ENCODE measurements at places on chromosomes 2 and 18.

DNA sequence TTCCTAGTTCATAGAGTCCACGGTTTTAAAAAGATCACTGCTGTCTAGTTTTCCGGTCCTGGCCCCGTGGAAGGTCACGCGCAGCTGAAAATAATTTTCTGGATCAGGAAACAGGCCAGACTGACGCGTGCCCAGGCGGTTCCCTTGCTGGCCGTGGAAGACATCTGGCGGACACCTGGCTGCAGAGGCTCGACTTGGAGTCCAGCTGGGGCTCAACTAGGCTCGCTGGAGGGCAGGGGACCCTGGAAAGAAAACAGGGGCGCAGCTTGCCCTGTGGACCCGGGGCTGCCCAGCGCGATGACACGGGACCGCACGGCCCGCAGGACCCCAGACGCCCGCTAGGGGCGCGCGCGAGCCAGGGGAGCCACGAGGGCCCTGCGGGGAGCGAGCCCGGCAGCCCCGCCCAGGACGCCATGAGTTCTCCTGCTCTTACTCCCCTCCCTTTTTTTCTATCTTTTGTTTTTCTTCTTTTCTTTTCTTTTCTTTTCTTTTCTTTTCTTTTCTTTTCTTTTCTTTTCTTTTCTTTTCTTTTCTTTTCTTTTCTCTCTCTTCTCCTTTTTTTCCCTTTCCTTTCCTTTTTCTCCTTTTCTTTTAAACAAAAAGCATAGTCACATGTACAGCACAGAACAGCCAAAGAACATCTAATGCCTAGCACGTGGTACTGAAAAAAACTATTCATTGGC is 43.2 kb upstream of the UBE2F start:
- DNase-seq = peak; percentile 79

GRCh38 chr18:72811047-72811446 is 56.7 kb downstream of the NETO1 start:
- no peak for DNase-seq

DNA sequence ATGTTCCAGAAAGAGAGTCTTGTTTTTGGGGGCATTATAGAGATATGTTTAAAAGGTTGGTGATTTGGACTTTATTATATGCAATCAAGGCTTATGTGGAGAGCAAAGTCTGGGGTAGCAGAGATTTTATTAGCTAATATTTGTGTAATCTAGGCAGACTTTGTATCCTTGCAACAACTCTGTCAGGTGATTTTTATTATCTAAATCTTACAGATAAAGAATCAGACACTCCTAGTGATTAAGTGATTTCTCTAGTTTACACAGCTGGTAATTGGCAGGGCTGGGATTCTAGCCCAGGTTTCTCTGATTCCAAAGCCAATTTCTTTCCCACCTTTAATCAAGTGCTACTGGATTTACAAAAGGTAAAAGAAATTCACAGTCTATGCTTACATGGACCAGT is 33.3 kb upstream of the NCK2 start:
- no peak for DNase-seq

GRCh38 chr2:102796337-102796736 is 34.5 kb downstream of the TMEM182 start:
- no peak for DNase-seq

DNA sequence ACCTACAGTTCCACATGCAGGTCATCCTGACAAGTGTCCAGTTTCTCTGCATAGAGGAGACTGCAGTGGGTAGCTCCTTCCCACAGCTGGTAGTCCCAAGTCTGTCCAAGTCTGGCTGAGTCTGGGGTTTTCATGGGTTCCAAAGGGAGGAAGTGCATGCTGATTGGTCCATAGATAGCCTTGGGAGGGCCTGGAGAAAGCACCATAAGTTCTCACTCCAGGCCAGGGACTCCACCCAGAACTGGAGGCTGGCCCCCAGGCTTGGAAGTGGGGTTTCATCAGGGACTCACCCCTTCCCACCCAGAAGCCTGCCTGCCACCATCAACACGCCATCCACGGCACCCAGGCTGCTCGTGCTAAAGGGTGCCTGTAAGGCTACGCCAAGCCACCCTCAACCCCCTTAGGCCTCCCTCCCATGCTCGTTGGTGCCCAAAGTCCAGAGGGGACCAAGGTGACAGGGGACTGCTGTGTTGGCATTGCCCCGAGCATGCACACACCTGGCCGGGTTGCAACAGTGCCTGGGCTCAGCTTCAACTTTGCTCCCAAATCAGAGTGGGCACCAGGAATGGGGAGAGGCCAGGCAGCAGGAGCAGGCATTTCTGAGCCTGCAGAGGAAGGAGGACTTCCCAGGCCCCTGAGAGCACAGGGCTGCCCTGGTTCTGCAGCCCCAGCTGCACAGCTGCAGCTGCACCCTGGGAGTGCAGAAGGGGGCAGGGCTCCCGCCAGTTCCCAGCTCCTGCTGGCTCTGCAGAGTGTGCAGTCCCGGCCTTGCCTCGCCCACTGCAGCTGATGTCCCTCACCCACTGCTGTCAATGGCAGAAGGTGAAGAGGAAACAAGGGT is 116.5 kb upstream of the MAP2 start:
- DNase-seq = no peak

DNA sequence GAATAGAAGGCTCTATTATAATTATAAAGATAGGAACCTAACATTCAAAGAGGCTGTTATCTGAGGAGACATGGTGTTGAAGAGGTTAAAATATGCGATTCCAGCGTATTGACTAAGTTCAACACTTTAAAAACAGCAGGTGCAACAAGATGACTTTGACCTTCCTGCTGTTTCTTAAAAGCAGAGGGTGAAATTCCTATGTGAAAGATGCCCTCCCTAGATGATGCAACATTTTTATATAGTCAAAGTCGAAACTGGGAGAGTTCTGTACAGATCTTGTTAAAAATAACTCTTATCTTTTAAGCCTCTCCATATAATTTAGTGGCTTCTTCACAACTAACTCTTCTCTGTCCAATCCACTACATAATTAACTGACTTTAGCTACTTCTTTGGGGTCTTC is 4.4 kb upstream of the ACKR3 start:
- DNase-seq = no peak

DNA sequence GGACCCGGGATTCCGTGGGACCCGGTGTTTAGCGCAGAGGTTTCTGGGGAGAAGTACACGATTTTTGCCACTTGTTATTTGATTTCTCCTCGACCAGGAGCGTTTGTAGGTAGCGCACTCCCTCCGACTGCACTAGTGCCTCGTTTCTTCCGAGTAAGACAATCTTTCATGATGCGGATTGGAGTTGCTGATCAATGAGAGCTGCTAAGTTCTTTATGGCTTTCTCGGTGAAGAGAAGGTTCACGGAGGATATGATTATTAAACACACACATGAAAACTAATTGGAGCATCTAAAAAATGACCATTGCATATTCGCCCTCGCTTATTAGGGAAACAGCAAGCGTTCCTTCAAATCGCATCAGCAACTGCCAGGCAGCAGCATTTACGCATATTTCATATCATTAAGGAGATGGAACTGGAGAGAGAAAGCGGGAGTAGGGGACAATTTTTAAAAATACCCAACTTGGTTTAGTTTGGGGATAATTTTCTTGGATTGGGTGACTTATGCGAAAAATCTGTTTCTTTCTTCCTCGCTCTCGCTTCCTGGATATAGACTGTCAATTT is 616 bp downstream of the EML6 start:
- DNase-seq = peak; percentile 64

GRCh38 chr2:237147317-237147716 is 61.6 kb downstream of the COPS8 start:
- DNase-seq = no peak

DNA sequence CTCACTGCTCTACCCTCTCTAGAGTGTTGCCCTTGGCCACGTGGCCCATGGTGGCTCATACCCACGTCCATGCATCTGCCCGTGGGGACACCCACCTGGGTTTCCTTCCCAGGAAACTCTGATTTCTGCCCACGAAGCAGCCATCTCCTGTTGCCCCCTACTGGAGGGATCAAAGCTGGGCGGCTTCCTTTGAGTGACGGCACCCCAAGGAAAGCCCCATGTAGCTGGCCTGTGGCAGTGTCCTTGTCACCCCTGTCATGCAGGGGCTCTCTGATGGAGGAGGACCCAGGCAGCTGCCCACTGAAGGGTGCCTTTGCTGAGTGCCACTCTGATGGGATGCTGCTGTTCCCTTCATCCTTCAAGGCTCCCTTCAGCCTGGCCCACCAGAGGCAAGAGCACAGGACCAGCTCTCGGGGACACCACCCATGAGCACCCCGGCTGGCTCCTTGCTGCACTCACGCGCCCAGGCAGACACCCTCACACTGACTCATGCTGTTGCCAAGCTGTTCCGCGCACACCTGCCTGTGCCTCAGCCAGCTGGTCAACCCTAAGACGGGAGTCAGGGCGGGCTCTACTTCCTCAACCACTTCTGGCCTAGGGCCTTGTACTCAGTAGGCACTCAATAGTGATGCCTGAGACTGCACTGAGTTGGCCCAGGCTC is 101.1 kb downstream of the CTIF start:
- DNase-seq = peak; percentile 10

DNA sequence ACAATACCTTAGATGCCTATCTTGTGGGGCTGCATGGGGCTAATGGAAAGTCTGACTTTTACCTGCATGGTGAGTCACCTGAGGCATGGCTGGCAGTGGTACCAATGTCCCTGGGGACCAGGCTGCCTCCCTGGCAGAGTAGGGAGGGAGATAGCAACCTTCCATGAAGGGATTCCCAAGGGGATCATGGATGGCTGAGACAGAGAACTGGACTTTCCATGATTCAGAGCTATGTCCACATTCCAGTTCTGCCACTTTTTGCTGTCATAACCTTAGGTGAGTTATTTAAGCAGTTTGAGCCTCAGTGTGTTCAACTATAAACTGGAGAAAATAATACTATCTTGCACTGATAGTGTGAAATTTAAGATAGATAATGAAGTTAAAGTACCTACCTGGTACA is 178.6 kb downstream of the SETBP1 start:
- no peak for DNase-seq

DNA sequence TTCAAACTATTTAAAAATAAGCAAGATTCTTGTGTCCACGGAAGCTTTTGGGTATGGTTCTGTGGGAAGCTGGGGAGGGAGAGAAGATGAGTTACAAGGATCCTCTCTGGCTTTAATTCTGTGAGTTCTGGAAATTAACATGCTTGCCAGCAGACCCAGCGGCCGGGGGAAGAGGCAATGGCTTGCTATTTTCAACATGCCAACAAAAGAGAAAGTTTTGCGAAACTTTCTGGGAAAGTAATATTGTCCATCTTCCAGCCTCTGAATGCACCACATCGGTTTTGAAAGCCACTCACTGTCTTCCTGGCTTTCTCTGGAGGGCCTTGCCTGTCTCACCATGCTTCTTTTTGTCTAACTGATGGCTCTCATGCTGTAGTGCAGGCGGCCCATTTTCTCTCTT is 85.7 kb downstream of the EN1 start:
- no peak for DNase-seq

DNA sequence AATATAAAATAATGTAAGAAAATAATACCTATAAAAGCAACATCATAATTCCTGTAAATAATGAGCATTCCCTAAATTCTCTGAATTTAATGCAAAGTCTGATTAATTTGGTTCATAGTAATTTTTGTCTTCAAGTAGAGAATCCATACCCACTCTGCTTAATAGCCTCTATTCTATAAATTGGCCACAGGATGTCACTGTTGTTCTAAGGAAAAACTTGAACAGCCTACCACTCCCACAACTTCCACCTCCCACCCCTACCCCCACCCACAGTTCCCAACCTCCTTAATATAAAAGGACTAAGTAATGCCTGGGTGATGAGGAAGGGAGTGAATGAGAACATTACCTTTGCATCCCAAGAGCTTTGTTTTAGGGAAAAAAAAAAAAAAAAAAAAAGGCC is 27.2 kb upstream of the BBS5 start:
- DNase-seq = peak; percentile 85

GRCh38 chr2:186848873-186849578 is at the start of gene ZSWIM2:
ZSWIM2 (minus strand) TSS chr2:186849170; CDS start chr2:186849130, 40 bp downstream.
- DNase-seq = peak; percentile 83

GRCh38 chr2:69065735-69066336 is 52.9 kb downstream of the ANTXR1 start:
- DNase-seq = no peak

- DNase-seq = no peak
Measured at GRCh38 chr2:39780825-39781600, 2.0 kb upstream of the THUMPD2 start.

- no peak for DNase-seq
Measured at GRCh38 chr2:79292239-79292957, 132.8 kb upstream of the REG3A start.

GRCh38 chr2:101114815-101115214 is 36.4 kb downstream of the TBC1D8 start:
- peak; percentile 77 for DNase-seq

GRCh38 chr2:201971531-201972228 is 62.0 kb upstream of the FZD7 start:
- DNase-seq = no peak

DNA sequence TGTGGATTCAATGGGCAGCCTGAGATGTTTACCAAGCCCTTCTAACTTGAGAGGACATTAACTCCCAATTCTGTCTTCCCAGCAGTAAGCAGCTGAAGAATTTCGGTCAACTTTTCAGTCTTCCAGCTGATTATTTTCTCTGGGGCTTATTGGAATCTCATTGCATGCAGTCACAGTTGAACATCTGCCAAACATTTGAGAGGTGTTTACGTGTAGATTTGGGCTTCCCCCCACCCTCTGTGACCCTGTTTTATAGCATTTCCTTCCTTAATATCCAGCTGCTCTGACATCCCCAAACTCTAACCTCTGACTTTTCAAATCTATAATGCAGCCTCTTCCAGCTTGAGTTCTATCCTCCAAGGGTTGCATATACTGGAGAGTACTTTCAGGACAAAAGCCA is 16.5 kb upstream of the VIT start:
- peak; percentile 31 for DNase-seq

DNA sequence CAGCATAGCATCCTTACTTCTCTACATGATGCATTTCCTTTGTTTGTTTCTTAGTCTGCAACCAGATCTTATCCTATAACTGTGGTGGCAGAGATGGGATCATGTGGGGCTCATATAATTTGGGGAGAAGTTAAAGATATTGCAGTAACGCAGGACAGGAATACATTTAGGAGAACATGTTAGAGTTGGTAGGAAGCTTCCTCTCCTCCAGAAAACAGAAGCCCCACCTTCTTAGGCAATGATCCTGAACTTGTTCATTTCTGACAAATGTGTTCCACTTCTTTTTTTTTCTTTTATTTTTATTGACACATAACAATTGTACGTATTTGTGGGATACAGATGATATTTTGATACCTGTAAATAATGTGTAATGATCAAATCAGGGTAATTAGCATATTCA is 99.9 kb downstream of the VSNL1 start:
- no peak for DNase-seq

- peak; percentile 31 for DNase-seq
Measured at GRCh38 chr2:60565472-60565871, 12.0 kb upstream of the BCL11A start.

DNA sequence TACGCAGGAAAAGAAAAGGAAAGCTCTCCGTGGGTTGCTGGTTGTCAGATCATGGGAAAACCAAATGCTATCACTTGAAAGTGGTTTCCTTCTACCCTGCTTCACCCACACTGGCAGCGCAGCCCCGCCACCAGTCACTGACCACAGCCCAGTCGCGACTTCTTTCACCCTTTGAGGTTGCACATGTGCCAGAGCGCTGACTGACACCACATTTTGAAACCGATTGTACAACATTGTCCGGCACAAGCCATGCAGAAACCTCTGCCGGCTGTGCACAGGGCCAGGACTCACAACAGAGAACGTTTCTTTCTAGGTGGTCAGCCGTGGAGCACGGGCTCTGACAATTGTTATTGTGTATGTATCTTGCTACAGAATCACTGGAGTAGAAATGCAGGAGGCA is 827.2 kb upstream of the POU3F3 start:
- DNase-seq = no peak

Data from NCI-H82 (cell line).